ENCODE measurements at places on chromosomes 12 and 14.

DNA sequence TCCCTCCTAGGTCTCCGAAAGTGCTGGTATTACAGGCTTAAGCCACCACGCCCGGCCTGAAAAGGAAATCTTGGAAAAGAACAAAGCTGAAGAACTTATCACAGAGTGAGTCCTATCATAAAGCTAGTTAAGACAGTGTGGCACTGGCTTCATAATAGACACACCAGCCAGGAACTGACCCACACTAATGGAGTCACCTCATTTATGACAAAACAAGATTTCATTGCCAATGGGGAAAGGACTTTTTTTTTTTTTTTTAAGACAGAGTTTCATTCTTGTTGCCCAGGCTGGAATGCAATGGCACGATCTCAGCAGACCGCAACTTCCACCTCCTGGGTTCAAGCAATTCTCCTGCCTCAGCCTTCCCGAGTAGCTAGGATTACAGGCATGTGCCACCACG is 15.7 kb downstream of the KDM2B start:
- DNase-seq: no peak

DNA sequence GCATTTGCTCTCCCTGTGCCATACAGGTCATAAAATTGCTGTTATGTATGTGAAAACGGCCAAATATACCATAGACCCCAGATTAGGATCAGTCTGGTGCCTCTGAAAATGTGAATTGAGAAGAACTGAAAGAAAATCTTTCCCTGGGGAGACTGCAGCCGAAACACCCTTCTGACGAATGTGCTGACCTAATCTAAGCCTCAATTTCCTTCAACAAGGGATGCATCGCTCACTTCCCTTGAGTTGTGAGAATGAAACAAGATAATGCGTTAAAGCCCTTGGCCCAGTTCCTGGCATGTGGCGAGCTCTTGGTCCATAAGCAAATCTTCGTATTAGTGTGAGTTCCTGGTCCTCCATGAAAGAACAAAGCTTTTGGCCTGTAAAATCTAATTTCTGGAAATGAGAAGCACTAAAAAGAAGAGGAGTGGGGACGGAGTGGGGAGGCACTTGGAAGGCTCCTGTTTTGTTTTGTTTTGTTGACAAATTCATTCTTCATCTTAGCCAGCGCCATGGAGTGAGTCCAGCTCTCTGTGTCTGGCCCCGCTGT is 49.5 kb upstream of the RTRAF start:
- peak; percentile 9 for DNase-seq

- DNase-seq: no peak
Measured at GRCh38 chr12:125083072-125083471, 17.8 kb downstream of the AACS start.

GRCh38 chr12:87051621-87052020 is 795.4 kb upstream of the MGAT4C start:
- no peak for DNase-seq

- DNase-seq: no peak
Measured at GRCh38 chr12:123120452-123121166, 30.3 kb downstream of the PITPNM2 start.

DNA sequence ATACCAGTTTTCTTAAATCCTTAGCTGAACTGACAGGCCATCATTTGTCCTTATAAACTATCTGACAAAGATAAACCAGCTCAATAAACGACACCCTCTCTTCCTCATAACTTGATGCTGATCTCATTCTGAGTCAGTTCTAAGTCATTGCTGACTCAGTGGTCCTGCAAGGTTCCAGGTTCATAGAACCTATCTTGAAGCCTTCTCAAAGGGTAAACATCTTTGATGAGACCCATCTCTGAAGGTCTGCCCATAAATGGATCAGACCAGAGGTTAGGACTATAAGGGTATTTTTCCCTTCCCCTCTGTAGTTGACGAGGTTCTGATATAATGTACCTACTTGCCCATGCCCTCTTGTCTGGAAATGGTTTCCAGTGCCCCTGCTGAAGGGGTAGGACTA is 11.9 kb downstream of the NAA25 start:
- peak; percentile 13 for DNase-seq

DNA sequence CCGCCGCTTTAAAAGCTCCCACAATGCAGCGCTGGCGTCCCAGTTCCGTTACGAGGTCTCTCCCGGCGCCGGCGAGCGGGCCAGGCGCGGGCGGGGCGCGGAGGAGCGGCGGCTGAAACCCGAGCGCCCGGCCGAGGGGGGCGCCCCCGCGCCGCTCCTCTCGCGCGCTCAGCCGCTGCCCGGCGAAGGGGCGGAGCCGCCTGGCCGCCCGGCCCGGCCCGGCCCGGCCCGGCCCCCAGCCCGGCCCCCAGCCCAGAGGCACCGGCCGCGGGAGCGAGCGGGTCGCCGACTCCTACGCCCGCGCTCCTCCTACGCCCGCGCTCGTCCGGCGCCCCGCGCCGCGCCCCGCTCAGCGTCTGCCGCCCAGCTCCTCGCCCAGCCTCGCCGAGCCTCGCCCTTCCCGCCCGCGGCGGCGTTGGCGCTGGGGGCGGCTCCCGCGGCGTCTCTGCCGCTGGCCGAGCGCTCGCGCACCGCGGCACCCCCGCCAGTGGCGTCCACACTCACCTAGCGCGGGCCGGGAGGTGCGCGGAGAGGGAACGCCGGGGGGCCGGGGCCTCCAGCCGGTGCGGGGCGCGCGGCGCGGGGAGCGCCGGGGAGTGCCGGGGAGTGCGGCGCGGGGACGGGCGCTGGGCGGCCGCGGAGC is at the start of gene RASSF8:
Gene RASSF8, plus strand, starts transcription at position 255 of the 643 bp plus-strand sequence. CDS start 96,662 bp downstream, outside the sequence.
- no peak for DNase-seq

DNA sequence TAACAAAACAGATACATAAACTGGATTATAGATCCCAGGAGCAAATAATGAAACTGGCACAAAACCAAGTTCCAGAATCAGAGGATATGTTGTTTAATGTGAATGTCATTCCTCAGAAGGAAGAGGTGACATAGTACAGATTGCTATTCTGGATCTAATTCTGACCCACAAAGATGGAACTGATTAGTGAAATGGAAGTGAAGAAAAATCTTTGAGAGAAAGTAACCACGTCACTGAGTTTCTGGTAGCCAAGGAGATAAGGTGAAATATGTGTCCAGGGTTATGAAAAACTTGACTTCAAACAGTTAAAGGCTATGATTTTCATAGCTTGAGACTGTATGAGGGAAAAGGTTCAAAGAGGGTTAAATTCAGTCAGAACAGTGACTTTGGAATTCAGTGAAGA is 8.3 kb downstream of the OR10AD1 start:
- no peak for DNase-seq

- no peak for DNase-seq
Measured at GRCh38 chr12:5746036-5746908, 198.8 kb downstream of the ANO2 start.

DNA sequence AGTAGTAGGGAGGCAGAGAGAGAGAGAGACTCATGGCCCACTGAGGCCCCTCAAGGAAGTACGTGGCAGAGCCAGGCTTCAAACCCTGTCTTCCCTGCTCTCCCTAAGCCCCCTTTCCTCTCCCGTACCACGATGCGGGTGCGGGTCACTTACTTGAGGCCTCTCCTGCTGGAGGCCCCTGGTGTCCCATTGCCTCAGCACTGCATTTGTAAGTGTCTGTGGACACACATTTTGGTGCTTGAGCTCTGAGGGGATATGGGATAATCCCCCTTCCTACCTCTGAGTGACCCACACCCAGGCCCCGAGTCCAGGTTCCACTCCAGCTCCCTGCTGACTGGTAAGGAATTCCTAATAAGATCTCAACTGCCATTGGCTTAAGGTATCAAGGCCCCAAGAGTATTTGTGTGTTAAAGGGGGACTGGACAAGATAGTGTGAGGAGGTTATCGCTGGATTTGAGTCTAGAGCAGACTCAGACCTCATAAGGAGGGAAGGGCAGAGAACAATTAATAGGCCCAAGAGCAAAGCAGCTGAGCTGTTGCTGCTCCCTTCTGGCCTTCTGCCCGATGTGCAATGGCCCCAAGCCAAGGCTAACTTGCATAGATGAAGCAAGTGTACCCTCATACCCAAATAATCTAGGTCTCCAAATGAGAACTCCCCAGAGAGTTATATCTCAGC is 71.9 kb downstream of the CRACR2A start:
- DNase-seq: no peak

DNA sequence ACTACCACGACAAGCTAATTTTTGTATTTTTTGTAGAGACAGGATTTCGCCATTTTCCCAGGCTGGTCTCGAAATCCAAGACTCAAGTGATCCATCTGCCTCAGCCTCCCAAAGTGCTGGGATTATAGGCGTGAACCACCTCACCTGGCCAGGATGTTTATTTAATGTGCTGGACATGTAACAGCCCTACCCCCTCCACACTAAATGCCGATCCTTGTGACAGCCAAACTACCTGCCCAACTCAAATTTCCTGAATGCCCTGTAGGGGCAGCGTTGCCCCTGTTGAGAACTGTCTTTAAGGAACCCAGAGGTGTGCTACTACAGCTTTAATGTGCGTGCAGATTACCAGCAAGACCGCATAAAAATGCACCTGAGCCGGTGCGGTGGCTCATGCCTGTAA is 48.1 kb downstream of the KCNK13 start:
- no peak for DNase-seq

DNA sequence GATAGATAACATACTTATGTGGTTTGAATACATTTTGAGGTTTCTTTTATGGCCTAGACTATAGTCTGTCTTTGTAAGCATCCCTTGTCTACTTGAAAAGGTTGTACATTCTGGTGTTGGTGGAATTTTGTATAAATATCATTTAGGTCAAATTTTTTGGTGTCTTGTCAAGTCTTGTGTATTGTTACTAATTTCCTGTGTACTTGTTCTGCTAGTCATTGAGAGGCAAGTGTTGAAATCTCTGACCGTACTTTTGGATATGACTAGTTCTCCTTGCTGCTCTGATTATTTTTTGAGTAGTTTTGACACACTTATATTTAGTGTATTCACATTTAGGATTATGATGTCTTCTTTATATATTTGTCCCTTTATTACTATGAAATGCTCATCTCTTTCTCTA is 219.6 kb downstream of the CCDC91 start:
- DNase-seq: no peak

DNA sequence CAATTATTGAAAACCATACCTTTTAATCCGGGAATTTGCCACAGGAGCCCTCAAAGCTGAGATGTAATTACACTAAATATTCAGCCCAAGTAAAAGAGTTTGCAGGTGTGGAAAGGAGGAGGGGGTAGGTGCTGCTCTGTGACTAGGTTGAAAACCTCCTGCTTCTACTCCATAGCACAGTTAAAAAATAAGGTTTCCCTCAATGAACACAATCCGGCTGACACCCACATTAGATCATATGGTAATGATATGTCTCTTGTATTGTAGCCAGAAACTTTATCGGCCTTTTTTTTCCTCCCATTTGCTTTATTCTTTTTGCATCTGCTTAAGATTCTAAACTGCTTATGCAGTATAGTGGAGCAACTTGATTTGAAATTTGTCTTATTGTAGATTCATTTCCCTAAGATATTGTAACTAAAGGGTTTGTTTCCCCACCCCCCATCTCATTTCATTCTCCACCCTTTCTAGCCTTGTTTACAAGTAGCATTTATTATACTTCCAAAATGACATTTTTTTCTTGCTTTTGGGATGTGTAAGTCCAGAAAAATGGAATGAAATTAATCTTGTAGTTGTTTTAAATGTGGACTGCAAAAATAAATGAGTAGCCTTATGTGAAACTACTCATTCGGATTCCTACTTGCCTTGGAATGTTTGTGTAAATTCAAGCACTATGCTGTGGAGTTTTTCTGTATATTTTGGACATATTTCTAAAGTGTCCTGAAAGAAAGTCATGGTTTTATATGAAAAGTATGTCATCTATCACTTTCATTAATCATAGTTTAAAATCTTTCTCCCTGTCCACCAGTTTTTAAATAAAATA is at the start of gene DCN:
Gene DCN, minus strand, starts transcription at position 182 of the 820 bp plus-strand sequence. CDS start 4,265 bp downstream, outside the sequence.
- peak; percentile 45 for DNase-seq
